Stimulated activated CD8-positive, alpha-beta memory T cell treated with anti-CD3 and anti-CD28 coated beads, Interleukin-7, amount 100 ng/mL, for 4 hours (primary cell): ENCODE measurements at places on chromosomes 4 and X.
A peak's percentile ranks its signal among the peaks of the same experiment; 100 is the strongest.

- DNase-seq: no peak
These were observed 61.9 kb downstream of the ASB9 start for GRCh38 chrX:15207994-15208393.

GRCh38 chrX:42797651-42798269, 19.8 kb upstream of the PPP1R2C start:
- DNase-seq: no peak

DNA sequence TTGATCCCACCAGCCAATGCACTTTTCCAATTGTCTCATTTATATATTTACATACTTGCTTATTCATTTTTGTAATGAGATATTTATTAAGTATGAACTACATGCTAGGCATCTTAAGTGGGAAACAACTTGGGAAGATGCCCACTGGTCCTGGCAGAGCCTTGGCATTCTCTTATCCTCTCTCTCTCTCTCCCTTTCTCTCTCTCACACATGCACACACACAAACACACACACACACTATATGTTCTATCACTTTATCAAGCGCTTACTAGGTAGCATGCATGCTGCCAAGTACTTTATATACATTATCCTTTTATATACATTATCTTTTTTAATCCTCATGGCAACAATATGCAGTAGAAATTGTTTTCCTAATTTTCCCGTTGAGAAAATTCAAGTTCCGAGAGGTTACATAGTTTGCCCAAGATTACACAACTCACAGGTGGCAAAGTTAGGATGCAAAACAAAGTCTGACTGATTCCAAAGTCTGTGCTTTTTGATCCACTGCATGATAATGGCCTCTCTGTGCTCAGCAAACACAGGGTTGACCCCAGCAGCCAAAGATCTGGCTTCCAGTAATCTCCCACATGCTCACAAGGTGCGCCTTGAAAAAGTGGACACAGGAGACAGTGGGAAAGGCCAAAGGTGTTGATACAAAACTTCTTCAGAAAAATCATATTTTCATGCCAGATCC, 173.1 kb upstream of the KLF3 start:
- no peak for DNase-seq

DNA sequence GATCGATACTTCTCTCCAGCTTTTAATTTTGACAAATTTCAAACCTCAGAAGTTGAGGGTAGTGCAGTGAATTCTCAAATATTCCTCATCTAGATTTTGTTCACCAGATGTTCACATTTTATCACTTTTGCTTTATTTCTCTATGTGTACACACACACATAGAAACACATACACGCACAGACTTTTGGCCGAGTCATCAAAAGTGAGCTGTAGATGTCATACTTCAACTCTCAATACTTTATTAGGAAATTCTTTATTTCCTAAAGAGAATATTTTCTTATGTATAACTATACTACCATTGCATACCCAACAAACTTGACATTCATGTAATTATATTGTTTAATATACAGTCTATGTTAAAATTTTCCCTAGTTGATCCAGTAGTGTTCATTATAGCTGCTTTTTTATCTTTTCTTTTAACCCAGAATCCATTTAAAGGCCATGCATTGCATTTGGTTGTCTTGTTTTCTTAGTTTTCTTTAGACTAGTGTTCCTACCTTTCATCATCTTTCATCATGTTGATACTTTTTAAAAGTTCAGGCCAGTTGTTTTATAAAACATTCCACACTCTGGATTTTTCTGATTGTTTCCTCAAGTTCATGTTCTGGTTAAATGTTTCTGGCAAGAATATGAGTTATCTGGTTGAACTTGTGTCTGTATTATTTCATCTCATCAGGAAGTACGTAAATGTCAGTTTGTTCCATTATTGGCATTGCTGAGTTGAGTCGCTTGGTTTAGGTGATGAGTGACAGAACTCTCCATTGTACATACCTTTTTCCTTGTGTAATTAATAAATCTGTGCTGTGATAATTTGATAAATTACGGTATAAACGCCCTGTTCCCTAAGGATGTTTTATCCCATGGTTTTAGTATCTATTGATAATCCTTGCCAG, 94.1 kb upstream of the TLR2 start:
- DNase-seq: no peak

GRCh38 chr4:107379054-107379869, 340.8 kb downstream of the PAPSS1 start:
- no peak for DNase-seq

- DNase-seq: peak; percentile 98
These were observed 615 bp upstream of the CDK16 start for GRCh38 chrX:47217852-47218279.

- no peak for DNase-seq
These were observed 97.3 kb downstream of the PSAPL1 start for GRCh38 chr4:7337196-7338058.

DNA sequence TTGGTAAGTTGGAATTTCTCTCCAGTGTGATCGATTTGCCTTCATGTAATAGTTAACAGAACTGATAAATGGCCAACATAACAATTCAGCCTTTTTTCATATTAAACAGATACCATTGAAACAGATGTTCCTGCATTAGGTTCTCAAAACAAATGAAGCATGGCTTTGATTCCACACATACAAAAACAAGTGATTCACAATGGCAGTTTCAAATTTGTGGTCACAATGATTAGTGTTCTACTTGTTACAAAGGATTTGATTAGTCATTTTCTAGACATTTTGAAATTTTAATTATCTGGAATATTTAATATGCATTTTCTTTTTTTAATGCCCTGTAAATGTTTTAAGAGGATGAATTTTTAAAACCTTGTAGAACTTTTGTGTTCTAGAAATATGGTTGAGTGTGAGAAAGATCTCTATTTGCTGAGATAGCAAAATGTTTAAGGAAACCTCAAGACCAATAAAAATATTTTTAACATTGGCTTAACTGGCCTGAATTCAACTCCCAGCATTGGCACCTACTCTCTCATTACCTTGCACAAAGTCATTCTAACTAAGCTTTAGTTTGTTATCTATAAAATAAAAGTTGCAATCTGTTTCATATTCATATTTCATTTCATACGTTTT, 18.9 kb upstream of the GLRA3 start:
- DNase-seq: no peak
